ENCODE measurements at places on chromosomes 7 and 10.

GRCh38 chr10:24363070-24363469 lies 154.1 kb downstream of the KIAA1217 start:
- no peak for DNase-seq

DNA sequence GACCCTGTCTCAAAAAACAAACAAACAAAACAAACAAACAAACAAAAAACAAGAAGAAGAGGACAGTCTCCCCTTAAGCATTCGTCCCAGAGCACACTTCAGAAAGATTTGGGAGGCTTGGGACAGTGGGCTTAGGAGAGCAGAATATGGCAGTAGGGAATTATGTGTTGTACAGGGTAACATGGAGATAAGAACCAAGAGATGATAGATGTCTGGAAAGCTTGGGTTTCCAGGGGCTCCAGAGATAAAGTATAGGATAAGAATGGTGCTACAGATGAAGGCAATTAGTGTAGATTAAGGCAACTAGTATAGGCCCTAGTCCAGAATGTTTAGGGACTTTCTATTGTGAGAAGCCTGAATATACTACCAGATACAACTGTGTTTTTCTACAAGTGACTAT lies 934.9 kb upstream of the AUTS2 start:
- no peak for DNase-seq

DNA sequence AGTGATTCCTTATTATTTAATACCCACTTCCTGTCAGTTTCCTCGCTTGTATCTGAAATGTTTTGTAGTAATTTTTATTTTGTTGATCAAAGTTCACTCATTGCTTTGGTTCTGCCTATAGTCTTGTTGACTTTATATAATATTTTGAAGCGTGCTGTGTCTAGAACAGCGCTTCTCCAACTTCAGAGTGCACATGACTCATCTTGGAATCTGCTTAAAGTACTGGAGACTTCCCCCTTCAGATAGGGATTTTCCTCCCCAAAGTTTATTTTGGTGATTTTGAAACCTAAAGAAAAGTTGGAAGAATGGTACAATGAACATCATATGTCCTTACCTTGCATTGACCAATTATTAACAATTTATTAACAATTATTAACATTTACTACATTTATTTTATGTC lies 5.8 kb downstream of the COMTD1 start:
- no peak for DNase-seq

DNA sequence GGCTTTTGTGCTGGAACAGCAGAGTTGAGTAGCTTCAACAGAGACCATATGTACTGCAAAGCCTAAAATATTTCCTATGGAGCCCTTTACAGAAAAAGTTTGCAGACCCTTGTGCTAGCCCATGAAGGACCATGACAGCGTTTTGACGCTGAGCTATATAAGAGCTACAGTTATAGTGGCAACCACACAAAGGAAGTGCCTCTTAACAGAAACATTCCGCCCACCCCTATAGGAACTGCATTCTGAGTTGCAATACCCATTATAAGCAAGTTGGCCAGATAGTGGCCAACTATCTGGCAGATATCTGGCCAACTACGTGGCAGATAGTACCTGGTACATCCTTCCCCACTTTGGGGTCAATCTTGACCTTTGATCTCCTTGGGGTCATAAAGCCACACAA lies 47.5 kb upstream of the DMBT1 start:
- no peak for DNase-seq

GRCh38 chr7:138943061-138943460 lies 38.1 kb downstream of the KIAA1549 start:
- peak; percentile 28 for DNase-seq

GRCh38 chr7:134440067-134440466 lies 18.8 kb downstream of the AKR1B1 start:
- no peak for DNase-seq

- peak; percentile 15 for DNase-seq
Measured at GRCh38 chr7:122329145-122329802, 24.7 kb upstream of the FEZF1 start.

DNA sequence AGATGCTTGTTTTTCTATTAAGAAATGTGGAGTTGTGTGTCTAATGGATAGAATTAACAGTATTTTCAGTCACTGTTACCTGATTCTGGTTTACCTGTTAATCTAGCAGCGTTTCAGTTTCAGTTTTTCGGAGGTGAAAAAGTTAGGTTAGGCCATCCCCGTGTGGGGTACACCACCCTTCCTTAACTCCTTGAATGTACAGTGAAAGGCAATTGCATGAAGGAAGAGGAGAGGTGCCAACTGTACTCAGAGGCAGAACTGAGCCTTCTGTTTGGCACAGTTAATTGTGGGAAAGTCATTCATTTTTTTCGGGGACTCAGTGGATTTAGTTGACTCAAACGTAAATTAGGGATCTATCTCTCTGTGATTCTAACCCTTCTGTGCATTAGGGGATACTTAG lies 35.5 kb downstream of the RPA3 start:
- no peak for DNase-seq

DNA sequence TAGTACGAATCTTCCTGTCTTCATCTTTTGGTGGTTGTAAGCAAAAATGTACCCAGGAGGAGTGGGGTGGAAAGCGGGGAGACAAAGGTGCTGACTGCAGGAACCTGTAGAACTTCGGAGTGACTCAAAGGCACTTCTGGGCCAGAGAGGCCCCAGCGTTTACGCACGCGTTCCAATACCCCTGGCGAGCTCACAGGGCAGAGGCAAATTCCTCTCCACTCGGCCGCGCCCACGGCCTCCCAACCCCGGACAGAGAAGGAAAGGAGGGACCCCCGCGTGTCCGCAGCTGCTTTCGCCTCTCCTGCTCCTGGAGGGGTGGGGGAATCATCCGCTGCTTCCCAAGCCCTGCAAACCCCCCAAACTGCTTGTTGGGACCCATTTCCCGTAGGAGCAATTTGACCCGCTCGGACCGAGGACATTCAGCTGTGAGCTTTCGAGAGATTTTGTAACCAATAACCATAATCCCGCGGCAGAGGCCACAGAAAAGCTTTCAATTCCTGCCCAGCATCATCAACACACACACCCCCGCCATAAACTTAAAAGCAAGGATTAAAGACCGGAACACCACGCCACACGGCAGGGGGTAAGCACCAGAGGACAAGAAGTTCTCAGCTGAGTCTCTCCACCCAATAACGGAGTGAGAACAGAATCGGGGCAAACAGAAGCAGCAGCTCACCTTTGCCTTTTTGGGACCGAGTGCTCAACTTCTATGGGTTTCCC lies 2.3 kb downstream of the IGF2BP3 start:
- DNase-seq = no peak

DNA sequence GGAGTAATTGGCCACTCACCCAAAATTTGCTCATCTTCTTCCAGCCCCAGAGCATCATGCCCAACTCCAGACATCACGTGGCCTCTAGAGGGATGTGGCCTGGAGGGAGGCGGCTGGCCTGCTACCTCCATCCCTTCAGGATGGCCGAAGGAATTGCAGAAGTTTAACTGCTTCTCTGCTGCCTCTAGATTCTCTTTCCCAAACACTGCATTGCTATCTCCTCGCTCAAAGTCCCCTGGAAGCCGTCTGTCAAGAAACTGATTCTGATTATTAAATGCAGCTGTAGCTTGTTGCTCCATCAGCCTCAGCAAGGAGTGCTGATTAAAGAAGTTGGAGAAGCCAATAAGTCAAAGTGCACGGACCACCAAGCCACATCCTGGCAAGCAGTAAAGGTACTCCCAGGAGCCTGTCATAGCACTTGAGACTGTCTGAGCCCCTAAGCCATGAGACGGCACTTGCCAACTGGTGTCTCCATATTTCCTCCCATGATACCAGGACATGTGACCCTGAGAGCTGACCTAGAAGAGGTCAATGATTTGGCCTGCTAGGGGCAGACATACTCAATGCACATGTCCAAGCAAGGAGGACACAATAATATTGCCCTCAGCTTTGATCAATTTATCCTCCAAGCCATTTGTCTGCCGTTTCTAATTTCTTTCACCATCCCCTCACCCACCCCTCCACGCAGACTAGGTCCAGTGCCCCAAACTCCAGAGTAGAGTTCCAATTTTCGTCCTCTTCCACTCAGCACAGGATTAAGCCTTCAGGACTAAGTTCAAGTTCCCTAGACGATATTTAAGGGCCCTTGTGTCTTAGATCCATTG lies 84.2 kb downstream of the TBXAS1 start:
- no peak for DNase-seq

DNA sequence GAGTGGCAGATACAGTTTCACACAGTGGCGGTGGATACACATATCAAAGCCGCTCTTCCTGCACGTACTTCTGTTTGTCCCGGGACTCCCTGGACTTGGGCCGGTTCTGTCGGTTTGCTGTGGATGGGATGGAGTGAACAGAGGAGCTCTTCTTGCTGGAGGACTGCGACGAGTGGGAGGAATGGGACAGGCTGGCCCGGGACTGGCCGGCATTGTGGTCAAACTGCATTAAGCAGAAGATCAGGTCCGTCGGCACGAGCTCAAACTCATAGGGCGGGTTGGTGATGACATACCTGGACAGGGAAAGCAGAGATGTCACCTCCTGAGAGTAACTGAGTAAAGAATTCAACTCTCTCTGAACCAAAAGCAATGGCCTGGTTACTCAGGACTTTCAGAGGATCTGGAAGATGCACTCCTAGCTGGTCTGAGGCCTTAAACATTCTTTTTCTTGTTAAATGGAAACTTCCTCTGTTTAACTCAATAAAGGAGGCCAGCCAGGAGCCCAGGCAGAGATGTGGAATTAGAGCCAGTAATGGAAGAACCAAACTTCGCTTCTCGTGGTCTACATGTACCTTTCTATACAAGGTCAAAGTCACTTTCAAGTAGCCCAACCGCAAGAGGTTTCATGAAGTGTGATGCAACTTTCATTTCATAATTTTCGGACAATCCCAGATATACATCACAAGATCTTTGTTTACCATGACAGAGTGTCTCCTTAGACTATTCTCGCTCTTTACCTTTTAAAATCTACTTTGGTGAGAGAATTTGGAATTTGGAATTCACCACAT lies 750.2 kb downstream of the KCNMA1 start:
- no peak for DNase-seq

DNA sequence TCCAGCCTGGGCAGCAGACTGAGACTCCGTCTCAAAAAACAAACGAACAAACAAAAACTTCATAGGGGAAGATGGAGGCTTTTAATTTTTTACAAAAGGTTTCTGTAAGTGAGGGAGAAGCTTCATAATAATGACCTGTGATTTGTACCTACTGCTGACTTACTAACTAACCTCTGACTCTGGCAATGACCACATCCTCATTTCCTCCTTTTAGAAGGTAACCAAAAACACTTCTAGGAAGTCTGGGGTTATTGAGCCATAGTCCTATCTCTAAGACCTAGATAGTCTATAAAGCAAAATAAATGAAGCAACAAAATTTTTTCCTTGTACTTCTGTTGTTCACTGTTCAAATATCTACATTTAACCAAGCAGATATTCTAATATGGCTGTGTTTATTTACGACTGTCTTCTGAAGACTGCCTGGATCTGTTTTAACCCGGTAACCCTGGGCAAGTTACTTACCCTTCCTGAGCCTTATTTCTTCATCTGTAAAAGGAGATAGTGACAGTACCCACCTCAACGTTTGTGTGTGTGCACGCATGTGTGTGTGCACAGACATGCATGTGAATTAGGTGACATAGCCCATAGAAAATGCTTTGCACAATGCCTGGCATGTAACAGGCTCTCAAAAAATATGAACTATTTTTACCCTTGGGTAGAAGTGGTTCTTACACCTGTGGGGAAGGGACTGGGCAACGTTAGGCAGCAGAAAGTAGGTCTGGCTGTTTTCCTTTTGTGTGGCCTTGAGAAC lies 30.8 kb upstream of the SMNDC1 start:
- no peak for DNase-seq

- DNase-seq = no peak
Measured at GRCh38 chr10:102400598-102401341, 5.3 kb downstream of the NFKB2 start.

GRCh38 chr7:15494711-15495110 lies 67.1 kb downstream of the AGMO start:
- no peak for DNase-seq

DNA sequence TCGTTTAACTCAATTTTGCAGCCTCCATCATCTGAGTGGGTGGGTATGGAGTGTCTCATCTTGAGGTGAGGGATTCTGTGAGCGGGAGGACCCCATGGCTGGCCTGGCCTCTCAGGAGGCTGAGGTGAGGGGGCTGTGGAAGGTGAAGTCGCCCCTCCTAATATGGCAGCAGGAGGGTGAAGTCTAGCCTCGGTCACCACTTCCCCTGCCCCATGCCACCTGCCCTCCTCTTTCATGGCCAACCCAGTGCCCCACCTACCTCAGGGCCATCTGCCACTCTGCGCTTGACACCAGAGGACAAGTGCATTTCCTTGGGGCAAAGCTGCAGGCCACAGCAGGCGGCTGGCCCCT lies 8.7 kb downstream of the RASGEF1A start:
- no peak for DNase-seq

- DNase-seq = no peak
Measured at GRCh38 chr7:121088870-121089269, 100.4 kb downstream of the CPED1 start.

- no peak for DNase-seq
Measured at GRCh38 chr10:100128951-100129350, 47.3 kb upstream of the CPN1 start.

DNA sequence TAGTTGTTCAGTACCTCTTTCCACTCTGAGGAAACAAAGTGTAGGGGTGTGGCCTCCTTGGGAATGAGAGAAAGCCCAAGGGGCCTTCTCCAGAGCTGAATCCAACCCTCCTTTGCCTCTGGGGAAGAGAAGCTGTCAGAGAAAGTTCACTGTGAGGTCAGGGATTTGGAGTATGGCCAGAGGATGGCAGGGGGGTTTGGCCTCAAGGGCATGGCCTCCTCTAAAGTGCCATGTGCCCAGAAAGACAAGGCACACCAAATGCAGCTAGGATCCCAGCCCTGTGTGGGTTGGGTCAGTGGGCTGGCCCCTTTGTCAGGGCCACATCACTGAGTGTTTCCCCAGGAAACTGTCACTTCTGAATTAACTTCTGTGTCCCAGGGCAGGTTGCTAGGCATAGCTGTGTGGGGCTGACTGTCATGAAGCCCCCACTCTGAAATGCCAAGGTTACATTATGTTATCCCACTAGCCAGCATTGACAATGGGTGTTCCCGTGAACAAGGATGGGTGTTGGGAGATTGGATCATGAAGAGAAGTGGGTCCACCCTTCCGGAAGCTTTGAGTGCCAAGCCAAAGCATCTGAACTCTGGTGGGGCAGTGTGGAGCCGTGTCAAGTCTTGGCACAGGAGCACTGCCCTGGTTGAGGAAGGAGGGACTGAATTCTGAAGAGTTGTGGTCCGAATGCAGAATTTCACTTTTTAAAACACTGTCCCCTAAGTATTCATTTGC lies 123.3 kb downstream of the ZMIZ1 start:
- DNase-seq = no peak

GRCh38 chr10:52811776-52812175 lies 39.2 kb upstream of the MBL2 start:
- DNase-seq = no peak

DNA sequence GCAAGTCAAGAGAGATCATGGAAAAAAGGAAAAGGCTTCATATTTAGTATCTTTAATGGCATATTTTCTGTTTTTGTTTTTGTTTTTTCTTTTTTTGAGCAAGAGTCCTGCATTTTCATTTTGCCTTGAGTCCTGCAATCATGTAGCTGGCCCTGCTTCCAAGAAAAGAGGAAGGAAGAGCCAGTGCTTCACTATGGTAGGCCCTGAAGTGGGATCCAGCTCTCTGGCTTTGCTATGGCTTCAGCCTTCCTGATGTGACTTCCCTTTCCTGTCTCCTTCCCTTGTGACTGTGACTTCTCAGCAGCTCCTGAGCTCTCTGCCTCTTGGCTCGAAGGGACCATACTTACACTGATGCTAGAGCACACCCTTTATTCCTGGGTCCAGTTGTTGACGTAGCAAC lies 512.3 kb downstream of the INHBA start:
- no peak for DNase-seq

GRCh38 chr7:18927134-18927533 lies 190.3 kb downstream of the TWIST1 start:
- DNase-seq = no peak

- peak; percentile 79 for DNase-seq
Measured at GRCh38 chr10:96618653-96619052, 31.8 kb upstream of the TM9SF3 start.

Measured in pons (tissue), 1 donor.